NCI-H1105 (cell line): ENCODE measurements at places on chromosomes 5 and 9.

- DNase-seq: no peak
Measured at GRCh38 chr5:162514116-162514515, 446.5 kb downstream of the GABRG2 start.

DNA sequence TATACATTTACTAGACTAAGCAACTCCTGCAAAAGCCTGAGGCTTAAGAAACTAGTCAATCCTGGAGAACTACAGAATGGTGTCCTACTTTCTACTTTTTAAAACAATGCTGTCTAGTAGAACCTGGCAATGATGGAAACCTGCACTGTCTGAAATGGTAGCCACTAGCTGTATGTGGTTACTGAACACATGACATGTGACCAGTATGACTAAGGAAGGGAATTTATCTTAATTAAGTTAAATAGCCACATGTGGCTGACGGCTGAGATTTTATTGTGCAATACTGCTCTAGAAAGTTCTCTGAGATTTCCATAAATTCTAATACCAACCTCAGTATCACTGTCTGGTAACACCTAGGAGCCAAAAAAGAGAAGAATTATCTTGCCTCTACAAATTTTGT is 44.9 kb upstream of the RAPGEF6 start:
- no peak for DNase-seq

DNA sequence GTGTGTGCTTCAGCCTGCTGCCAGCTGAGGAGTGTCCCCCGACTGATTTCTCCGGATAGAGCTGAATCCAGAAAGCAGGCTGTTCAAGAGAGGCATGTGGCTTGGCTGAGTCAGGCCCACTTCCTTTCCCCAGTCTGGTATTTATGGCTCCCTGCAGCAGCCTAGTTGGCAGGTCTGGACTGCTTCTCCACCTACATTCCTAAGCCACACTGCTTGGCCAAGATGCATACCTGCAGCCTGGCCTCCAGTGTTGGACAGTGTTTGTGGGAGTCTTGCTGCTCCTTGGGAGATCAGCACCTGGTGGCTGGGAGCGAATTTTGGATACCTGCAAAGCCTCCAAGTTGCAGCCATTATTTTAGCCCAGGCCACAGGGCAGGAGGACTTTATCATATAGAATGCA is 670.8 kb downstream of the ACTL7B start:
- no peak for DNase-seq

- peak; percentile 82 for DNase-seq
Measured at GRCh38 chr9:128636024-128636390, 20.6 kb downstream of the DYNC2I2 start.

- DNase-seq: no peak
Measured at GRCh38 chr5:66012271-66012670, 85.9 kb downstream of the ERBIN start.
